ENCODE measurements at places on chromosomes 4 and X.

DNA sequence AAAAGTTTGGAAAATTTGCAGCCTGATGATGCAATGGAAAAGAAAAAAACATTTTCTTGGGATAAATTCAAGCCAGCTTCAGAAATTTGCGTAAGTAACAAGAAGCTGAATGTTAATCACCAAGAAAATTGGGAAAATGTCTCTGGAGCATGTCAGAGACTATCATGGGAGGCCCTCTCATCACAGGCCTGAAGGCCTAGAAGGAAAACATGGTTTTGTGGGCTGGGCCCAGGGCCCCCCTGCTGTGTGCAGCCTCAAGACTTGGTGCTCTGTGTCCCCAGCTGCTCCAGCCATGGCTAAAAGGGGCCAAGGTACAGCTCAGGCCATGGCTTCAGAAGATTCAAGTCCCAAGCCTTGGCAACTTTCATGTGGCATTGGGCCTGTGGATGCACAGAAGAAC, 1049.8 kb upstream of the GRIA3 start:
- DNase-seq = no peak

DNA sequence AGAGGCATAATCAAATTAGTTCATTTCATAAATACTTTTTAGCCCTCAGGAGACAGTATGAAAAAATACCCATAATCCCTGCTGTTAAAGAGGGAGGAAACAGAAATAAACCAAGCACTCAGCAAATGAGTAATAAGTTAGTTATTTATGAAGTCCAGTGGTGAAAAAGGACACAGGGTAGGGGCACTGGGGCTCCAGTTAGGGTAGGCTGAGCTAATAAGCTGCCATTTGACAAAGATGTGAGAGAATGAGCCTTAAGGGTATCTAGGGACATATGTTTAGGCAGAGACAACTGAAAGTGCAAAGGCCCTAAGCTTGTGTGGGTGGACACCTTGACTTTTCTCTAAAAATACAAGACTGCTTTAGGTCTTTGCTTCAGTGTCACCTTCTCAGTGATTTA, 94.4 kb downstream of the IL15 start:
- DNase-seq = no peak

GRCh38 chrX:20397587-20397986, 130.9 kb upstream of the RPS6KA3 start:
- no peak for DNase-seq

DNA sequence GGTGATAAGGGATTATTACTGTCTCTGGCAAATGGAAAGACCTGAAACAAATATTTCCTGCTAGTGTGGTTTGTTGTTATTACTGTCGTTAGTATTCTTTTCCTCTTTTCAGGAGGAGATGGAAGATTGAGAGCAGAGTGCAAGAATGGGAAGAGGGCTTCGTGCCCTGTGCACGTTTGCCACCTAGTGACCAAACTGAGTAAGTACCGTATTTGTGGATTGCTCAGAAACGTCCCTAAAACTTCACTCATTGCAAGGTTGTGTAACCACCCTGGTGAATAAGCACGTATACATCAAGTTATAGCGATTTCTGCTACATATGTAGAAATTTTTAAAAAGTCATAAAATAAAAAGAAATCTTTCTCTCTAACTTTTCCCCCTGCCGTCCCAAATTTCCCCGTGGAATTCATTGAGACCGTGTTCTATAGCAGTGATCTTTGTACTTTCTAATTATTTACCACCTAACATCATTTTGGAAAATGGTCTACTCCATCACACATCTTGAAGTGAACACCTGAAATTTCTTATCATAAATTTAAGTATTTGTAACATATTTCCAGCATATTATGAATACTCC, 24.3 kb downstream of the LINC00632 start:
- peak; percentile 56 for DNase-seq

GRCh38 chr4:82623121-82623683, 61.4 kb upstream of the TMEM150C start:
- DNase-seq = no peak

DNA sequence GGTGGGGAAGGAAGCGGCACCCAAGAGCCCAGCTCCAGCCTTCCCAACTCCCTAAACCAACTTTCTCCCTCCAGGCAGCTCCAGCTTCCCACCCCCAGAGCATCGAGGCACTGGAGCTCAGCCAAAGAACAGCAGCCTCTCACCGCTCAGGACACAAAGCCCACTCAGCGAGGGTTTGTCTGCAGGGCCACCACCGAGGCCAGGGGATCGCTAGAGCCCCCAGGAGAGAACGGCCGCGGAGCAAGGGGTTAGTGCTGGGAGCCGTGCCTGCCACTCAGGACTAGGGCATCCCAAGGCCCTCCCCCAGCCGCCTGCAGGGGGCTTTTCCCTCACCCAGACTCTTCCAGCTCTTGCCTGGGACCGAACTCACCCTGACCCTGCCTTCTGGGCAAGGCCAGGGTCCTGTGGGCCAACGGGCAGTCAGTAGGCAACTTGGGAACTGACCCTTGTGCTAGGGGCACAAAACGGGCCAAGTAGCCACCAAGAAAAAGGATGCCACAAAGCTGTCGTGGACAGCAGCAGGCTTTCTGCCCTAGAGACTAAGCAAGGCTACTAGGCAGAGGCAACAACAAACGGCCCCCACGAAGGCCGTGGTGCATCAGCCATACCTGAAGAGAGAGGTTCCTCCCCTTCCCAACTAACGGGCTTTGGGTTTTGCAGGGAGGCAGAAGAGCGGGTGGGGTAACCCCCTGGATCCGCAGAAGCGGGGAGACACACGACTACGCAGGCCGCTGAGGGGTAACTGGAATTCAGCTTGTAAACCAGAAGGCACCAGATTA, 2.3 kb downstream of the HCFC1 start:
- DNase-seq = no peak
